GDM1 (cell line): ENCODE measurements at places on chromosomes 5 and 9.

GRCh38 chr9:37466037-37466709 lies 923 bp upstream of the ZBTB5 start:
- peak; percentile 22 for DNase-seq

GRCh38 chr9:73893230-73893629 lies 603.9 kb upstream of the RORB start:
- no peak for DNase-seq

DNA sequence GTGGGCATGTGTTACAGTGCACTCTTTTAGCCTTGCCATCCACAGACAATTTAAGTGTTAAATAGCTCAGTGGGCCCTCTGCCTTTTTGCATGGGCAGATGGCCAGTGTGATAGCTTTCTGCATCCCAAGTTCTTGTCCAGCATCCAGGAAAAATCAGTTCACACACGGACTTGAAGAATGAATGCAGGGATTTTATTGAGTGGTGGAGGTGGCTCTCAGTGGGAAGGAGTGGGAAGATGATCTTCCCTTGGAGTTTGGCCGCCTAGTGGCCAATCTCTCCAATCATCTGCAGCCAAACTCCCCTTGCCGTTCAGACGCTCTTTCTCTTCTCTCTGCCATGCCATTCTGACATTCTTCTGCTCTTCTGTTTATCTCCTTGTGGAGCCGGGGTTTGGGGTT lies 322.4 kb upstream of the GRAMD2B start:
- DNase-seq, result no peak

DNA sequence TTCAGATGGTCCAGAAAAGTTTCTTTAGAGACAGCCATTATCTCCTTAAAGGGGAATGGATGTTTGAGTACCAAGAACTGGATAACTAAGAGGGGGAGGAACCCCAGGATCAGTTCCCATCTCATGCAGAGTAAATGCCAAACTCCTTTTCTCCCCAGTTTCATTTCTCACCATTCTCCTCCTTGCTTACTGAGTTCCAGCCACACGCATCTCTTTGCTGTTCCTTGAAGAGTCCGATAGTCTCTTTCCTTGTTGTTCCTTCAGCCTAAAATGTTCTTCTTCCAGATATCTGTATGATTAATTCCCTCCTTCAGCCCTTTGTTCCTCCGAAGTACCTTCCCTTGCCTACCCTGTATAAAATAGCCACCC lies 30.0 kb downstream of the KDM4C start:
- DNase-seq, result no peak

- no peak for DNase-seq
Measured at GRCh38 chr5:120151825-120152224, 312.3 kb upstream of the PRR16 start.

- no peak for DNase-seq
Measured at GRCh38 chr5:146643776-146644175, 127.8 kb upstream of the GPR151 start.

- no peak for DNase-seq
Measured at GRCh38 chr9:82539856-82540579, 522.9 kb downstream of the RASEF start.

DNA sequence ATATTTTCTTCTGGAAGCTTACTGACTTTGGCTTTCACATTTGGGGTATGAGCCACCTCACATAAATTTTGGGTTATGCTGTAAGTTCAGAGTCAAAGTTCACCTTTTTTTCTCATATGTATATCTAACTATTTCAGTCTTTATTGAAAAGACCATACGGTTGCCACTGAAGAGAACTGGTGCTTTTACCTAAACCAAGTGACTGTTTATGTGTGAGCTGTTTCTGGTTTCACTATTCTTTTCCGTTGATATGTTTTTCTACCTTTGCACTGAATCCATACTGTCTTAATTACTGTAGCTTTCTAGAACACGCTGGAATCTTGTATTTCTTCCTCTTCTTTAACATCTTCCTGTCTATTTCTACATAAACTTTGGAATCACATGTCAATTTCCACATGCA lies 36.3 kb upstream of the SPINK5 start:
- DNase-seq, result no peak

DNA sequence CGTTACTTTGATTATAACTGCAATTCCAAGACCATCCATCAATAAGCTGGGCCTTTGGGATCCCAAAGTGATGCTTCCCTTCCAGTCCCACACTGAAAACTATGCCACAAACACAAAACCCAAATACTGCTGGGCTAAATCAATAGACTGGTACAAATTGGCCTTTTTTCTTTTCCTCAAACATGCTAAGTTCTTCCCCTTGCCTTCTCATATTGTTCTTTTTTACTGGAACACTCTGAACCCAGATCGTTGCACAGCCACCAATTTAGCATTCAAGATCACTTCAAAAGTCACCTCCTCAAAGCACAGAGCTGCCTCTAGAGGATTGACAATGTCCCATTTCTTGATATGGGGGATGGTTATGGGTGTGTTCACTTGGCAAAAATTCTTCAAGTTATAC lies 66.0 kb downstream of the ACTL7B start:
- DNase-seq, result no peak

- no peak for DNase-seq
Measured at GRCh38 chr5:156896546-156896945, 46.5 kb downstream of the PPP1R2B start.

DNA sequence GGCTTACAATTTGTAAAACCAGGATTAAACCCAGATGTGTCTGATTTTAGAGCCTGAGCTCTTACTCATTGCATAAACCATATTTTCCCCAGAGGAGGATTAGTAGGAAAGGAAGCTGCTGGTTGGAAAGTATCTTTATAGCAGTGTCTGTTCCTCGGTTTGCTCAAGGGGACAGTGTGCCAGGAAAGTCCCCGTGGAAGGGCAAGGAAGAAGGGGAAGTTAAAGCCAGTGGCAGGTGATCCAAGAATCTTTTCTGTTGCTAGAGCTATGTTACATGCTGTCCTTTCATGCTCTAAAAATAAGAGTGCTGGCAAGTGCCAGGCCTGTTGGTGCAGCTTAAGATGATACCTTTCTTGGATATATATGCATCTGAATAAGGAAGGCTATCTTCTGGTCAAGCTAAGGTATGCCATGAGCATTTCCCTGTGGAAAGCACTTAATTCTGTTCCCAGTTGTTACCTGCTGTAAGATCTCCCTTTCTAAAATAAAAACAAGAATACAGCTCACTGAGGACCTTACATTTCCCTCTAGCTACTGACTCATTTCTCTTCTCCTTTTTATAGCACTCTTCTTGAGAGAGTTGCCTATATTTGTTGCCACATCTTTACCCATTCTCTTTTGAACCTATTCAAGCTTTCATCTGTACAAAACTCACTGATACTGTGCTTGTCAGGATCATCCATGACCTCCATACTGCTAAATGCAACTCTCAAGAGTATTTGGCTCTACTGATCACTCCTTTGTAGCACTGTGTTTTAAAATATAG lies 8.0 kb downstream of the PDCD1LG2 start:
- DNase-seq, result no peak

GRCh38 chr9:74755355-74755754 lies 132.4 kb downstream of the TRPM6 start:
- DNase-seq, result no peak
